Stimulated activated CD8-positive, alpha-beta memory T cell treated with anti-CD3 and anti-CD28 coated beads, Interleukin-4, amount 100 ng/mL, for 48 hours (primary cell): ENCODE measurements at places on chromosomes 12 and 14.

DNA sequence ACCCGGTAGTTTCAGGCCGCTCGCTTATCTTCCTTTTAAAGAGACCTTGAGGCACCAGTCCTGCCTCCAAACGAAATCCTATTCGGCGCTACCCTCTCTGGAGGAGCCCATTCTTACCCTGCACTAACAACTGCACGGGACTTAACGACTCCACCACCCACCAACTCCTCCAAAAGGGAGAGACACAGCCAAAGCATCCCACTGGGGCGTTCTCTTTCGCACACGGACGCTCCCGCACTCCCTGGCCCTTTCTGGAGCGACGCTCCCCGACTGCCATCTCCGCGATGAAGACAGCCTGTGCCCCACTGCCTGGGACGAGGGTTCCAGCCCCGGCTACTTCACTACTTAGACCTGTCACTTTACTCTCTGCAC, 650 bp downstream of the GALC start:
- no peak for DNase-seq

GRCh38 chr12:104991565-104992128, 5.5 kb downstream of the NOPCHAP1 start:
- DNase-seq, result no peak

GRCh38 chr12:52496054-52496453, 3.0 kb upstream of the KRT6A start:
- no peak for DNase-seq

GRCh38 chr12:118472940-118473339, 96.6 kb downstream of the SUDS3 start:
- no peak for DNase-seq

GRCh38 chr14:30180219-30180618, 252.6 kb upstream of the PRKD1 start:
- no peak for DNase-seq

DNA sequence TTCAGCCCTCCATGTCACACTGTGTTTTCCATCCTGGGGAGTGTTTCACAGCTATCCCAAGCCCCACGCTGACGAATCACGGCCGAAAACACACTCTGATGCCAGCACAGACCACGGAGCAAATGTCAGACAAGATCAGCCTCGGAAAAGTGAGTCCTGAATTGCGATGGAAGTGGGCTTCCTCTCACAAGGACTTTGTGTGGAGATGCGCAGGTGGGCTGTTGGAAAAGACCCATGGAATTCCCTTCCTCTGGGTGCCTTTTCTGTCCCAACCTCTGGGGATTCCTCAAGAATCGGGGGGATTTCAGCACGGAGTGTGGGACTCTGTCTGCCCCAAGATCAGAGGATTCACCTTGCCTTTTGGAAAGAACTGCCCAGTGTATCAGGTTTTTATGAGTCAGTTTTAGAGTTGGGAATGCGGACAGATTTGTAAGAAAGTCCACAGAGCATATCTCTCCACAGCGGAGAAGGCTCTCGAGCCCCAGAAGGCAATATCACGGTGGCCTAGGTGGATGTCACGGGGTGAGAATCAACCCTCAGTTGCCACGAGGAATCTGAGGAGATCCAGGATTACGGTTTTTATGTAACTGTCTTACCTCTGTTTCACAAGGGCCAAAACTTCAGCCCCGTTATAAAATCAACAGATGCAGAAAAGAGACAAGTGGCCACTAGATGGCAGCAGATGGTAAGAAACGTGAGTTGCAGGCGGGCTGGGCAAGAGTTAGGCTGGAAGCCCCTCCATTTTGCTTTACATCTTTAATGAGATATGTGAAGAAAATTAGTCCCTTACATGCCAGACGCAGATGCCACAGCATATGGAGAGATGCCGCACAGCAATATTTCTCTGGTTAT, 201.9 kb downstream of the DAD1 start:
- no peak for DNase-seq

DNA sequence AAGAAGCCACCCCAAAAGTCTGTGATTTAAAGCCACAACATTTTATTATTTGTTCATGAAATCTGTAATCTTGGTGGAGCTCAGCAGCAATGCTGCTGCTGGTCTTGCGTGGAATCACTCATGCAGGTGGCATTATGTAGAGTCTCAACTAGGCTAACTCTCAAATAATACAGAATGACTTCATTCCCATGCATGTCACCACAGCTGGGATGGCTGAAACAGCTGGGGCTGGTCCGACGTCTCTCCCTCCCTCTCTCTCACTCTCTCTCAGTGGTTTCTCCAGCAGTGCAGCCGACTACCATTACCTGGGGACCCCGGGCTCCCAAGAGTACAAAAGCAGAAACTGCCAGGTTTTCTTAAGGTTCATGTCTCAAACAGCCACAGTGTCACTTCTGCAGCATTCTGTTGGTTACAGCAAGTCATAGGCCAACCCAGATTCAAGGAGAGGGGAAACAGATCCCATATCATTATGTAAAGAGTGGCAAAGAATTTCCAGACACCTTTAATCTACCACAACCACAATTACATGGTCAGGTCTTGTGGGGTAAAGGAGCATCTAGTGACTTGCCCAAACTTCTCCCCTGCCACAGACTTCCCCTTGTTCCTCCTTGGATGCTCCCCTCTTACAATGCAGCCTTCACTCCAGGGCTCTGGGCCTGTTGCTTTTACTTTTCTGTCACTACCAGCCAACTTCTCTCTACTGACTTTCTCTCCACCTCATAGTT, 192.0 kb upstream of the HMGA2 start:
- no peak for DNase-seq

- no peak for DNase-seq
Observed at GRCh38 chr14:35806006-35806907, 2.8 kb downstream of the RALGAPA1 start.

GRCh38 chr14:100654814-100655740, 67.9 kb upstream of the BEGAIN start:
- DNase-seq, result peak; percentile 57

- DNase-seq, result no peak
Observed at GRCh38 chr14:95286645-95287044, 33.1 kb downstream of the CLMN start.

DNA sequence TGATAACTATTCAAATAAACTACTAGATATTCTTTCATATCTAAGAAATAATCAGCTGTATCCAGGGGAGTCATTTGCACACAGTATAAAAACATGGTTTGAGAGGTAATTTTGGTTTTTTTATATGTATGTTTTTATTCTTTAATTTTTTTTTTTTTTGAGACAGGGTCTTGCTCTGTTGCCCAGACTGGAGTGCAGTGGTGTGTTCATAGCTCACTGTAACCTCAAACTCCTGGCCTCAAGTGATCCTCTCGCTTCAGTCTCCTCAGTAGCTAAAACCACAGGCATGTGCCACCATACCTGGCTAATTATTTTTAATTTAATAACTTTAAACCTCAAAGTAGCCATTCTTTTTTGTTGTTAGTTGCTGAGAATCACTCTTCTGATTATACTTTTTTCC, 1.8 kb downstream of the PRORP start:
- DNase-seq, result no peak

GRCh38 chr12:53113951-53114350, 10.7 kb downstream of the SOAT2 start:
- DNase-seq, result no peak

GRCh38 chr12:79397609-79398008, 293.2 kb downstream of the PAWR start:
- DNase-seq, result no peak

GRCh38 chr12:95723693-95724384, 66.7 kb downstream of the NTN4 start:
- DNase-seq, result no peak

DNA sequence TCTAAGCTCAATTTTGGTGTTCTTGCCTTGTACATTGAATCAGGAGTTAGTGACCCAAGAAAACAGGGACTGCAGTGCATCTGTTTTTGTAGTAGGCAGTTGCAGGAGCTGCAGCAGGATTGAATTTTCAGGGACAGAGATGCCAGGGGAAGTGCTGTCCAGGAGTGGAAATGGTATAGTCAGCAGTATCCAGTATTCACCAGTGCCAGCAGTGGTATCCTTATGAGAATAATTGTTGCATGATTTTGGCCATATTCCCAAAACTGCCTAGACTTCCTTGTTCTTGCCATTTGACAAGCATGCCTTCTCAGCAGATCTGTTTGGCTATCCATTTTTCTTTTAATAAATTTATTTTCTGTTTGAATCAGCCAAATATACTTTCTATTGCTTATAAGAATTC, 18.6 kb upstream of the ABCD2 start:
- DNase-seq, result no peak

- DNase-seq, result no peak
Observed at GRCh38 chr14:68408680-68409079, 384.2 kb downstream of the ZFP36L1 start.

DNA sequence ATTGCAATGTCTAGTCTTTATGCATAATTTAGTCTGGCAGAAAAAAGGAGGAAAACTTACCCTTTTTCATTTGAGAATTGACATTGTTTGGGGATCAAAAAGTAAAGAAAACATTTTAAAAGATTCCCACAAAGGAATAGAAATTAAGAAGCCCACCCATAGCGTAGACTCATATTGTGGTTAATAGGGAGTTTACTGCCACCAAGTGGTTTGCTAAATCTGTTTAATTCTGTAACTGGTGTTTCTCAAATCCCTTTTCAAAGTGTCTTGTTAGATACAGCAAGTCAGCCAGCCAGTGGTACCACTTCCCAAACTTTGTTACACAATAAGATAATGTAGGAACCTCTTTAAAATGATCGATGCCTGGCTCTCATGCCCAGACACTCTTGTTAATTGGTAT, 180.3 kb downstream of the IPO8 start:
- DNase-seq, result no peak

- no peak for DNase-seq
Observed at GRCh38 chr12:96045566-96045965, 10.2 kb upstream of the LTA4H start.

- no peak for DNase-seq
Observed at GRCh38 chr12:1360441-1361210, 233.8 kb downstream of the FBXL14 start.

- no peak for DNase-seq
Observed at GRCh38 chr14:67622675-67623074, 3.0 kb downstream of the ARG2 start.

- no peak for DNase-seq
Observed at GRCh38 chr12:10725003-10725402, 1.9 kb upstream of the YBX3 start.

GRCh38 chr12:40730281-40730680, 38.0 kb downstream of the CNTN1 start:
- DNase-seq, result no peak

- no peak for DNase-seq
Observed at GRCh38 chr12:6638305-6638704, 2.5 kb upstream of the LPAR5 start.
